ENCODE measurements at places on chromosomes 5 and 9. TPM values are rescaled to one million over a fixed set of nuclear protein-coding genes. Genes with fewer than 3 reads are reported as not detected.

The CDKN2B-AS1 gene
- 6.5 TPM for total RNA-seq

The CKMT2 gene
- 3.3 TPM for total RNA-seq

The GPR150 gene
- under 0.01 TPM for total RNA-seq

The GZMA gene
- total RNA-seq: not detected

The GRIN1 gene
- total RNA-seq: not detected

The BTNL3 gene
- total RNA-seq: not detected

The EGR1 gene
- 2.1 TPM for total RNA-seq

The GABRA6 gene
- total RNA-seq: not detected

The PITX1 gene
- total RNA-seq: 29.7 TPM

The TMC1 gene
- total RNA-seq: 0.28 TPM

The CXCL14 gene
- 0.97 TPM for total RNA-seq

The SKP1 gene
- total RNA-seq: 517 TPM

The FBXO38 gene
- 48.7 TPM for total RNA-seq

The MLANA gene
- 0.05 TPM for total RNA-seq

The C5orf52 gene
- not detected for total RNA-seq

The PCDHB5 gene
- 1.8 TPM for total RNA-seq

The CERCAM gene
- total RNA-seq: 228 TPM

The GPR151 gene
- not detected for total RNA-seq

The PAEP gene
- total RNA-seq: not detected

The PCDHGB5 gene
- 30.9 TPM for total RNA-seq

The CARTPT gene
- not detected for total RNA-seq

The MACROH2A1 gene
- total RNA-seq: 269 TPM

The CCDC183 gene
- total RNA-seq: 0.32 TPM

The SFXN1 gene
- total RNA-seq: 234 TPM

The EQTN gene
- not detected for total RNA-seq

The SLC34A3 gene
- total RNA-seq: not detected

The SLC45A2 gene
- not detected for total RNA-seq

The C5orf58 gene
- not detected for total RNA-seq

The ZNF883 gene
- 1.2 TPM for total RNA-seq

The RLN2 gene
- total RNA-seq: not detected

The ESM1 gene
- total RNA-seq: 106 TPM

The PCDHA9 gene
- total RNA-seq: under 0.01 TPM

The PCDHB9 gene
- 0.18 TPM for total RNA-seq

The PCDHB8 gene
- 0.89 TPM for total RNA-seq

The BSPRY gene
- not detected for total RNA-seq

The ANKRD18B gene
- total RNA-seq: 35.6 TPM

The NIM1K gene
- 1.2 TPM for total RNA-seq

The ANKRD31 gene
- total RNA-seq: 0.14 TPM

The DOCK8 gene
- under 0.01 TPM for total RNA-seq

The WNK2 gene
- not detected for total RNA-seq

The OR1L8 gene
- total RNA-seq: not detected

The HMGCS1 gene
- total RNA-seq: 189 TPM

The LAMC3 gene
- under 0.01 TPM for total RNA-seq

The ENHO gene
- not detected for total RNA-seq

The MARCOL gene
- total RNA-seq: not detected

The HTR4 gene
- not detected for total RNA-seq

The ATP10B gene
- total RNA-seq: not detected

The LURAP1L gene
- 9.0 TPM for total RNA-seq
